ENCODE measurements at places on chromosomes 4 and X.

GRCh38 chr4:5683566-5683965 lies 24.8 kb downstream of the EVC2 start:
- no peak for DNase-seq

- no peak for DNase-seq
Observed at GRCh38 chr4:95215991-95216605, 332.7 kb downstream of the UNC5C start.

GRCh38 chr4:183596067-183596757 lies 62.8 kb downstream of the RWDD4 start:
- no peak for DNase-seq

DNA sequence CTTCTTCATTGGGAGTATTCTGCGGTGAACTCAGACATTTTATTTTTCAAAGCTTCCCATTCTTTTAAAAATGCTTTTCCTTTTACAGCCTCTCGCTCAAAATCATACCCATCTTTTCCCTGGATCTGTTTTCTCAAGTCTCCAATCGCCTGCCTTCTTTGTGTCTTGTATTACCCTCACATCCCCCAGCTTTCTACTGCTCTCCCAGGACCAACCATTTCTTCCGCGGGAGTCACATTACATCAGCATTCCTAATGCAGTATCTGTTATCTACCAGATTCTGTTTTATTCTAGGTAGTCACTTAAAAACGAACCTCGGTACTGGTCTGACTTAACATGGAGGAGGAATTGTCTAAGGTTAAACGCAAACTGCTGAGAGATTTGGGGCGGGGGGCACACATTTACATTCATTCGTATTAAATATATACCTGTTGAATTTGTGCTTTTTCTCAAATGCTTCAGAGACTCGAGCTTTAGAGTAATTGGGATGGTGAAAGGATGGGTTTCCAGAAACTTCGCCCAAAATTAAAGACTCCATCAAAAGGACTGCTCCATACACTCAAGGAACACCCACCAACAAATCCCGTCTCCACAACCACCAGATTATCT lies 493 bp upstream of the UCHL1 start:
- DNase-seq: peak; percentile 43

DNA sequence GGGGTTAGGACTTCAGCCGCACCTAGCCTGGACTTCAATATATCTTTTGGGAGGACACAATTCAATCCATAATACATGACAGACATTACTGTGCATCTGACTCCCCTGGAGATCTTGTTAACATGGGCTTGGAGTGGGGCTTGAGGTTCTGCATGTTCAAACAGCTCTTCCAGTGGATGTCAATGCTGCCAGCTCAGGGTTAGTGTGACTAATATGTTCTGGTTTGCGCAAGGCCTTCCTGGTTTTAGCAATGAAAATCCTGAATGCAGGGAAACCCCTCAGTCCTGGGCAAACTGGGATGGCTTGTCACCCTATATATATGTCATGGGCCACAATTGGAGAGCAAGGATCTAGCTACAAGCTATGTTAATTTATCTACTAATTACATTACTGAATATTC lies 2.7 kb upstream of the TSPAN7 start:
- no peak for DNase-seq

GRCh38 chrX:38799995-38800580 lies 1.2 kb upstream of the MID1IP1 start:
- peak; percentile 18 for DNase-seq

GRCh38 chr4:23134331-23134730 lies 441.6 kb downstream of the GBA3 start:
- no peak for DNase-seq

- no peak for DNase-seq
Observed at GRCh38 chr4:47215759-47216158, 184.4 kb downstream of the GABRB1 start.

DNA sequence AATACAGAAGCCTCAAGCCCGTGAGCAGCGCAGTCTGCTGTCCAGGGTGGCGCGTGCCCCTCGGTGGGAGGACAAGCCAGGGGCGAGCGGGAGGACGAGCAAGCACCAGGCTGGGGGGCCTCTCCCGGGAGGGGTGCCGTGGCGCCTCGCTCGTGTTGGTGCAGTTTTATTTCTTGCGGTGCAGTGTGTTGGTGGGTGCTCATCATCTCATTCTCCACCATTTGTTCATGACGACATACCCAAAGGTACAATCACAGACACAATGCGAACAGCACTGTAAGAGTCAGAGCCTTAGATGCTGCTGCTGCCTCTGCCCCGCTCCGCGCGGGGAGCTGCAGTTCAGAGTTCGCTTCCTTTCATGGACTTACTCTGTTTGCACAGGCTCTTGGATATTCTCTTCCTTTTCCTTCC lies 30.3 kb downstream of the RGS12 start:
- no peak for DNase-seq

- DNase-seq: no peak
Observed at GRCh38 chr4:183563874-183564273, 59.0 kb downstream of the ING2 start.

DNA sequence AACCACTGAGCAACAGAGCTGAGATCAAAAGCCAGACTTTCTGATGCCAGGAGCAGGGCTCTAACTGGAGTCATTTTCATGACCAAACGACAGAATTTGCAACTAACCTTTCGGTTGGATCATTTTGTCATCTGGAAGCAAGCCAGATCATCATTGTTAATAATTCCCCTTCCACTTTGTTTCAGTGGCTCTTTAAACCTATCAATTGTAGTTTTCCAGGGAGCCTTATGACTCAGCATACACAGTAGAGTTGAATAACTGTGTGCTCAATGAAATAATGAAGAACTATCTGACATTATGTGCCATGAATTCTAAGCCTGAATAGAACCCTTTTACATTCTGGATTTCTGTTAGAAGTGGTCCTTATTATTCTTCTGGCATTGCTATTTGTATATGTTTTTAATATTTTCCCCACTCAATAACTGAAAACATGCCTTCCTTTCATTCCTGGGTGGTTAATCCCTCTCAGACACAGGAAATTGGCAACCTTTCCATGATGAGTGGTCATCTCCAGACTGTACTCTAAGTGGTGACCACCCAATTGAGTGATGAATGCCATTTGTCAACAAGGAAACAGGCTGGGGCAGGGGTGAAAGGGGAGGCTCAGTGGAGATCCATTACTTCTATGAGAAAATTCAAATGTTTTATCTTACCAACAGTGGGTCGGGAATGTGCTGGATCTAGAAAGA lies 431.8 kb downstream of the BCOR start:
- DNase-seq: no peak
